H9 (cell line): ENCODE measurements at places on chromosomes 3 and 15.

DNA sequence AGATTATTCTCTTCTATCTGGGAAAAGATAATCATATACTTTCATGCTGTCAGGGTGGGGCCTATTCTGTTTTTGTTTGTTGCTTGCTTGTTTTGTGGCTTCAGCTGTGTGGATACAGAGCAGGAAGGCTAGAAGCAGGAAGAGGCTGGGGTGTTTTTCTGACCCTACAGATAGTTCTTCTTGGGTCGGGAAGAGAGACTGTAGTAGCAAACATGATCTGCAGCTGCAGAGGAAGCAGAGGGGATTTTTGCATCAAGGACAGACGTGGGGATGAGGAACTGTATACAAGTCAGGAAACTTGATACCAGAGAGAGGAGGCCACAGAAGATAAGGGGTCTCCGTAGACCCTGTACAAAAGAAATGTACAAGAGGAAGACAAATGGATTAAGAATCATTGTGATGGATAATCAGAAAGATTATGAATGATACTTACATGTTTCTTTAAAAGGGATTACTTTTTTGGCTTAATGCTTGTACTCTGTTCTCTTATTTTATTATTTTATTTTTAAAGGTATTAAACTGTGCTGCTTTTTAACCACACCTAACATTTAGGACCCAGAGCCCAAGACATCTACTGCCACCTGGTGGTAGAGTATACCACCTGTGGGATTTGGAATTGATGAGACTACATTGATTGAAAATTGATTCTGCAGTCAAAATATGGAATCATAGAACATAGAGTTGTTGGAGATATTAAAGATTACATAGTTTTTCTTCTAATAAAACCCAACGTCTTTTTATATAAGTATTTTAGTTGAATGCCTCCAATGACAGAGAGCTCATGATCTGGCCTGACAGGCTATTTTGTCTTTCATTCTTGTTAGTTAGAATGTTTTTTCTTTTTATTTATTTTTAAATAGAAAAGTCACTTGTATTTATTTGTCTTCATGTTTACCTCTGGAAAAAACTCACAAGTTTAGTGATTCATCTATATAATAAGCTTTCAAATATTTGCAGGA is 87.3 kb upstream of the ROPN1 start:
- no peak for DNase-seq

DNA sequence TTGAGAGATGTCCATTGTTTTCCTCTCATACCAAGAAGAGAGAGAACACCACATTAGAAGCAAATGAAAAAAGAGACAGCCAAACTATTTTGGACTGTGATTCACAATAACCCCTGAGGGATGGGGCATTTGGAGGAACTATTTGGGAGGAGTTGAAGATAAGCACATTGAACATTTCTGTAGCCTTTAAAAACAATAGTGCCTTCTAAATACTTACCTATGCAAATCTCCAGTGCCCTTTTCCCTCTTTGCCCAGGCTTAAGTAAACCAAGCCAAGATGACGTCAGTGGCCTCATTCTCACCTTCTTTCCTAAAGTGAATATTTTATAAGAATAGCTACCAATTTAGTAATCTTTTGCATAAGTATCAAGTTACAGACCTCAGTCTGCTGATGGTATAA is 89.7 kb upstream of the COL8A1 start:
- no peak for DNase-seq

DNA sequence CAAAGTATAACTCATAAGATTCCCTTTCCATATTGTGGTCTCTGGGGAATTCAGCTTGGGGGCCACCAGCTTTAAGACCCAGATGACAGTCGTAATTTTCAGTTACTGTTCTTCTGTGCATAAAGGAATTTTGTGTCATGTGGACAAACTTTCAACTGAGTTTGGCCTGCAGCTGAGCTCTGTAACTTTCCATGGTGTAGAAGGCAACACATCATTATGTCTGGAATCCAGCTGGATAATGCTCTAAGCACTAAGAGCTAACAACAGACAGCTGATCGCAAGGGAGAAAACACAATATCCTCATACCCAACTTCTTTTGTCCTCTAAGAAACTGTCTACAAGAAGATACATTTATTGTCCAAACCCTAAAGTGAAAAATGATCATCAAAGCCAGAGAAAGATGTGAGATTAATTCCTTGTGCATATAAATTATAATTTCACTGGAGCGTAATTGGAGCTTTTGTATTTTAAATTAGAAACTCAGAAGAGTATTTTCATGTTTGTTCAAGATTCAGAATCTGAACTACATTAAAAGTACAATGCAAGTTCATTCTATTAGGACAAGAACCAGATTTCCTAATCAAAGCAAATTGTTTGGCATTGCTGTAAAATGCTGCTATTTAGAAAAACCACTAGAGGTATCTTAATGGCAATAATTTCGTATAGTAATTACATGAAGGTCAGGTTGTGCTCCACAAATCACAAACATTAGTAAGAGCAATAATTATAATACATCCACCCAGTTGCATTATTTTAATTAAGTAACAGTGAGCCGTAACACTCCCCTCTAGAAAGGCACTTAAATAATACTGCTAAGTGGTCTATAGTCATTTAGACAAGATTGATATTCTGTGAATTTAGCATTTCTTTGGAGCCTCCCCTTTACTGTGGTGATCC is 218.8 kb downstream of the ATP8B4 start:
- no peak for DNase-seq

DNA sequence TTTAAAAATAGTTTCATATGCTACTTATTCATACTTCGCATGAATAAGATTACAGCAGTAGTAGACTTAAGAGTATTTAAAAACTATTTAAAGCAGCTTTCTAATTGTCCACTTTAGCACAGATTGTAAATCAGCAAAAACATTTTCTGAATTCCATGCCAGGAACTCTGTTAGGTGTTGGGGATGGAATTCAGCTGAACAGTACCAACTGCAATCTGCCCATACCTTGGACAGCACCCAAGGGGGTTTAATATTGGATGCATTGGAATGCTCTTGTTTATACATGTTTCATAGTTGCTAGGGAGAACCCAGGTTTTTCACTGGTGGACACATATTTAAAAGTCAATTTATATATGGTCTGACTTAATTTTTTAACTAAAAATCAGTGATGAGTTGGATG is 74.8 kb downstream of the PPM1L start:
- DNase-seq, result no peak

DNA sequence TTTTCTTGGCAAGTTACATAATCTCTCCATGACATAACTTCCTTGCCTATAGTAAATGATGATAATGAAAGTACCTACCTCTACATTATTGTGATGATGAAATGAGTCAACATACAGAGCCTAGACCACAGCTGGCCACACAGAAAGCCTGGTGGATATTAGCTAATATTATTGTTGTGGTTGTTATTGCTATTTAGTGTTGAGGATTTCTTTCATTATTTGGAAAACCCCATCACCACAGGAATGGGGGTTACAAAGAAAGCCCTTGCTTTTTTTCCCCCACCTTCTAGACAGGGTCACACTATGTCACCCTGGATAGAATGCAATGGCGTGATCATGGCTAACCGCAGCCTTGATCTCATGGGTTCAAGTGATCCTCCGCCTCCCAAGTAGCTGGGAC is 125.0 kb downstream of the PDZRN3 start:
- no peak for DNase-seq

DNA sequence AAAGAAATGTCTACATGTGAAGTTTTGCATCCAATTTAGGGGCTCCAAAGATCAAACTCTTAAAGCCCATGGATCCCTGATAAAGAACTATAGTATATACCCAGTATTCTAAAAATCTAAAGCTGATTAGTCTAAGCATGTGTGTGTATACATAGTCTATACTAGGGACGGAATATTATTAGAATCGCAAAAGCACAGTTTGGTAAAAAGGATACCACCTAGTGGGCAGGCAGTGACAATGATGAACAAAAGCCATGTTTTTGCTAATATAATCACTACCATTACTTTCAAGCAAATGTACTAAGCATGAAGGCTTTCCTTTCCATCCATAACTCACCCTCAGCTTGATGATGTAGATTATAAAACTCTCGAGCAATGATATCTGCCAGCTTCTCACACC is 16.5 kb downstream of the POLQ start:
- DNase-seq, result no peak

GRCh38 chr3:175238801-175239200 is 379.7 kb downstream of the NAALADL2 start:
- DNase-seq, result no peak

DNA sequence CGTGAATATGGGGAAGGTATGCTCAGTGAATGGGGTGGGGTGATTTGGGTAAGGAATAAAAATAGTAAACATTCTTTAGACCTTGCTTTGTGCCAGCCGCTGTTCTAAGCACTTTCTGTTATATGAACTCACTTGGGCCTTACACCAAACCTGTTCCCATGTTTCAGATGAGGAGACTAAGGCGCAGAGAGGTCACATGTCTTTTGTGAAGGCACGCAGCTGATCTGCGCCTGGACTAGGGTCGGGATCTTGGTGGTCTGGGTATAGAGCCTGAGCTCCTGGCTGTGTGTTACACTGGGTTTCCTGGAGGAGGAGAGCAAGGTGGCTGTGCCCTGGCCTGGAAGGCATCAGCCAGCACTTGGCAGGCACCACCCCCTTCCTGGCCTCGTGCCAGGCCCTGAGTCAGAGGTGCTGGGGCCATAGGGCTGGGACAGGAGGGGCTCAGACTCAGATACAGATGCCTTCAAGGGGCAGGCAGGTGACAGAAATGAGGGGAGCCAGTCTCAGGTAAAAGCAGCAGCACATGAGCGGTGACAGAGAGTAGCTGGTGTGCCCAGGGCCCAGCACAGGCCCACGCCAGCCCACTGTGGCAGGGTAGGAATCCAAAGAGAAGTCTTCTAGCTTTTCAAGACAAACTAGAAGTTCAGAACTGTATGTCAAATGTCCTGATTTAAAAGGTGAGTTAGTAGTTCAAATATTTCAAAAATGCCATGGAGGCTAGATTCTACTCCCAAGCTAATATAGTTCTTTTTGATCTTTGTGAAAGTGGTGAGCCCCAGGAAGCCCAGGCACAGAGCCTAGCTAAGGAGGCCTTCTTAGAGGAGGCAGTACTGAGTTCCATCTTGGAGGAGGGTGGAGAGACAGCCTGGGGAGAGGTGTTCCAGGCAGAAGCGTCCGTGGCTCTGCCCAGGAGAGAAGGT is 83.1 kb downstream of the DNAJB8 start:
- no peak for DNase-seq

GRCh38 chr15:75361989-75362641 is 6.3 kb downstream of the MAN2C1 start:
- no peak for DNase-seq

GRCh38 chr15:73700041-73700842 is 16.1 kb downstream of the CD276 start:
- DNase-seq, result peak; percentile 67

GRCh38 chr3:10410383-10411002 is 89.6 kb upstream of the SEC13 start:
- DNase-seq, result no peak

DNA sequence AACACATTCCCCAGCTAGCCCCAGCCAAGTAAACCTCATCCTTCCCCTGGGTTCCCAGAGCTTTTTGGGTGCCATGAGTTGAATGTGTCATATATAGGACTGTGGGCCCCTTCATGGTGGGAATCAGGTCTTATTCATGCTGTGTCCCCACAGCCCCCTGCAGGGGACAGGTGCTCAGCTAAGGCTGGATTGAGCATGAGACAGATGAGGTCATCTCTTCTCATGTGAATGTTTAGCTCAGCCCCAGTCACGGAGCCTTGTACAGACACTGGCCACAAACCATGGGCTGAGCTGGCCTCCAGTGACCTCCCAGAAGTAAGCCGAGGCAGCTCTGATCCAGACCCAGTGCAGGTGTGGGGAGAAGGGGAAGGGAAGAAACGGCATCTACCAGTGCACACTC is 70.7 kb downstream of the C3orf70 start:
- no peak for DNase-seq

DNA sequence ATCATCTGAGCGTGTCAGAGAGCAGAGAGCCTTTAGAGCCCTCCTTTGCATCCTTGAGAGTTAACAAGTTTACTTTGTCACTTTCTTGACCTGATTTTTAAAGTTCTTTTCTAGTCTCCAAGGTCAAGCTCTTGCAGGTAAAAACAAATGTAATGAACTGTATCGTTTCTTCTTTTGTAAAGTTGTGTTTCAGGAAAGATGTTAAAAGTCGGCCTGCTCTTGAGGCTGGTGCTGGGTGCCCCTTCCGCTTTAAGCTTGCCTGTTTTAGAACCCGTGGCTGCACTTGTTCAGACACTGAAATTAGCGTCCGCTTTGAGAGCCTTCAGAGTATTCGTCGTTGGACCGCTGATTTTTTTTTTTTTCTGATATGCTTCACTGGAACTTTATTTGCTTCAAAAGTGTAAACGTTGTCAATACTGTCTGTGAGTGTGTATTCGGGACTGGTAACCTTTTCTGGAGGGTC is 52.6 kb upstream of the ULK4 start:
- DNase-seq, result no peak

- DNase-seq, result no peak
These were observed 79.3 kb downstream of the ANO10 start for GRCh38 chr3:43542328-43543043.

GRCh38 chr3:169323578-169324451 is 339.7 kb downstream of the MECOM start:
- DNase-seq, result no peak

DNA sequence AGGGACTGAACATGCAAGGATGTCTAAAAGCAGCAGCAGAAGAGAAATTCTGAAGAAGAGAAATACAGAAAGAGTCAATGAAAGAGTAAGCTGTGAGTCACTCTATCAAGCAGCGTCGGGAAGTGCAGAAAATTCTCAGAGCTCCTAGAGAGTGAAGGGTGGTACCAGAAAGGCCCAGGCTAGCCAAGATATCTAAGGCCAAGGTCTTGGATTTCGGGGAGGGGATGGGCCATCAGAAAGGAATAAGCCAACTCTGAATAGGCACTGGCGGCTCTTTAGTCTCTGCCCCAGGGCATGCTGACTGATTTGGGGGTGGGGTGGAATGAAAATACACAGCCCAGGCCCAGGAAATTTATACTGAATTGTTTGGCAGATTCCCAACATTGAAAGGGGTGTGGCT is 70.8 kb downstream of the GPR156 start:
- no peak for DNase-seq

GRCh38 chr15:94174399-94174802 is 57.0 kb upstream of the MCTP2 start:
- DNase-seq, result no peak

DNA sequence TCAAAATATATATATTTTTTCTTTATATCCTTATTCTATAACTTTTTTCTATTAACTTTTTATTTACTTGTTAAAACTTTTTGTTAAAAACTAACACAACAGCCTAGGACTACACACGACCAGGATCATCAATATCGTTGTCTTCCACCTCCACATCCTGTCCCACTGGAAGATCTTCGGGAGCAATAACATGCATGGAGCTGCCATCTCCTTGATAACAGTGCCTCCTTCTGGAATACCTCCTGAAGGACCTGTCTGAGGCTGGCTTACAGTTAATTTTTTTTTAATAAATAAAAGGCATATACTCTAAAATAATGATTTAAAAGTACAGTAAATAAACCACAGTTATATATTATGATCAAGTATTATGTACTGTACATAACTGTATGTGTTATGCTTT is 58.9 kb downstream of the SFMBT1 start:
- DNase-seq, result no peak

DNA sequence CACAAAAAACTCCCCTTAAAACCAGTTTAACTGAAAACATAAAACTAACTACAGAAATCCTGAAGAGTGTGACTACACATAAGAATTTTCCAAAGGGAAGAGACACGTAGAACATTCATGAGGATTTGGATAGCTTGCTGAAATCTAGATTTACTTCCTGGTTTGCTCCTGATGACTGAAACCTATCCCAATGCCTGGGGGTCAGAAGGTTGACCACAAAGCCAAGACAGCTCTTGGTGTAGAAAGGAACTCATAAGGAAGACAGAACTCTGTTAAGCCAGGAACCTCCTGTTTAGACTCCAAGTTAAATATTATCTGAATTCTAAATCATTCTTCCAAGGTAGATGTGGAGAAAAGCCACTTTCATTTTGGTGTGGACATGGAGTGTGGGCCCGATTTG is 92.8 kb downstream of the TFG start:
- no peak for DNase-seq
